ENCODE measurements at places on chromosomes 6 and 20.

- no peak for DNase-seq
These were observed 73.3 kb upstream of the LYRM2 start for GRCh38 chr6:89711801-89712200.

DNA sequence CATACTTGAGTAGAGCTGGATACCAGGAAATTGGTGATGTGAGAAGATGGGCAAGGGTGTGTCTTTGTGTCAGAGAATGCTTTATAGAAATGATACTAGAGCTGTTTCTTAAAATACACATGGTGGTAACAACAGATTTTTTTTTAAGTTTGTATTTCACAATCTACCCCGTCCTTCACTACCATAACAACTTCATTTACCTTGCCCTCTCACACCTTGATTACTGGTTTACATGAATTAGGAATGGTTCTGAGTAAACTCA is 45.4 kb downstream of the RARS2 start:
- no peak for DNase-seq

DNA sequence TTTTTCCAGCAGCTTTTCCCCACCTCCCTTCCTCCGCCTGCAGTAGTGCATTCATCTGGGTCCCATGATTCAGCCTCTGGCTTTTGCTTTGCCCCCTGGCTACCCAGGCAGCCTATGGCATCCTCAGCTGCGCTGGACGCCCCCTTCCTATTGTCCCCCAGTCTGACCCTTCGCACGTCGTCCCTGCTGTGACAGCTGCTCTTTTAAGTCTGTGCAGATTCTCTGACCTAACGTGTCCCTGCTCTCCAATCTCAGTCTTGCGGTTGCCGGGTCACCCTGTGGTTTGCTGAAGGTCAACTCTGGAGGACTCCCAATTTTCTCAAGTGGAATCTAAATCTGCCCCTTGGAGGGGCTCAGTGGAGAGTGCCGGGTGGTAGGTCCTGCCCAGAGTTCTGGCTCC is 294.3 kb downstream of the CDC5L start:
- DNase-seq = no peak

DNA sequence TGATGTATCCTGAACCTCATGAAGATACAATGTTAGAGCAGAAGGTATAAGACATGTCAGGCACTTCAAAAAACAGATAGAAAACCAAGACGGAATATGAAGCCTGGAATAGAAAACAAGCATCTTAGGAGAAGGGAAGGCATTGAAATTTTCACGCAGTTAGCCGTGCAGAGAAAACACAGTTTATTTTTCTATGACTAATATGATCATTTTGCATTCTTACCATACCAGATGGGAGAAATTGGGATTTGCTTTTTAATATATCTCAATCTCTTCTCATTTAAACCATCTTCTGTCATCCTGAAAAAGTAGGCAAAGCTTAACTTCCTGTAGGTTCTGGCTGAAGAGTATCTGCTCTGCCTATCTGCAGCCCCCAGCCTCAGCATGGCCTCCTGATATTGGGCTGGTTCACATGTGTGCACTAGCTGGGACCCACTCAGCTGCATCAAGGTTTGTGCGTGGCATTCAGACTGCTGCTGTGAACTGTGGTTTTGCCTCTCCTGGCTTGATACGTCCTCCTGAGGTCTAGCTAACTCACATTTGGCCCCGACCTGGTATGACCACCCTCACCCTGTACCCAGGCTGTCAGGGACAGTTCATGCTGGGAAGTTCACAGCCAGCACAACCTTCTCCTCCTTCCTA is 392.5 kb upstream of the SASH1 start:
- no peak for DNase-seq

GRCh38 chr6:124955108-124955856 is 7.0 kb upstream of the RNF217 start:
- DNase-seq = no peak

DNA sequence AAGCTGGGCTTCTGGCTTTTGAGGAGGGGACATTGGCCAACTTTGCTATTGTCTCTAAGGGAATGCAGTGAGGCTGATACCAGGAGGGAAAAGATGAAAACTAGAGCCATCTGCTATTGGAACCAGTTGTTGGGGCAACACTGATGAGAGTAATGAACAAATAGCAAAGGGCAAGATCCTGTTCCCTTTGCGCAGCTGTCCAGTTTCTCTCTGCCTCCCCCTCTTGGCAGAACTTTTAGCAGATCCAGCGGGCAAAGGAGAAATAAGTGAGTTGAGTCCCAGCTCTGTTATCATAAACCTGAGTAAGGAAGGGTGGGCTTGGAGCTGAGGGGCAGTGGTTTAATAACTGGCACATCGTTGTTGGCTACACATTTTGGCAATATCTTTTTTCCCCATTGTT is 126.8 kb downstream of the AKAP7 start:
- DNase-seq = no peak

DNA sequence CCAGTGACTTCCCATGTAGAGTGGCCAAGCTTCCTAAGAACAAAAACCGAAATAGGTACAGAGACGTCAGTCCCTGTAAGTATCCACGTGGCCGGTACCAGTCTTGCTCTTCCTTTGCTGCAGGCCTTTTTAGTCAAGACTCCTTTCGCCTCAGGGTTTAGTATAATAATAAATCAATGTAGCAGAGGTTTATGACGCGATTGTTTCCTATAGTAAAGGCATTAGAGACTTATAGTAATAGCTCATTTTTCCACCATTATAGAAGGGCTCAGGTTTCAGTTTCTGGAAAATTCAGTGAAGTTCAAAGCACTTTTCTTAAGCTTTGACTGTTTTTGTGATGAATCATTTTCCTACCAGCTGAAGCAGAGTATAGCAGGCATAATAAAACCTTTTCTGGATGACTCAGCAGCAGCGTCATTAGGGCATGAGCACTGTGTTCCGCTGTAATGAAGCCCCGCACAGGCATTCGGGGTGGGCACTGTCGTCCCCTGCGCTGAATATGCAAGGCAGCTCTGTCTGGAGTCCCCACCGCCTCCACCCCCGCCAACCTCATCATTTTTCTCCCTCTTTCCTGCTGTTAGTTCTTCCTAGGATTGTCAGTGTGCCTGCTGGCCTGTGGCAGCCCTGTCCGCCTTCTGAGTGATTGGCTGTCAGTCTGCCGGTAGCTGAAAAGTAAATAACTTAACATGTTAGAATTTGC is 51.3 kb downstream of the PTPN1 start:
- peak; percentile 92 for DNase-seq
